Lung (tissue), 17 donors: ENCODE measurements at places on chromosomes 12 and 14. TPM values are rescaled to one million over a fixed set of nuclear protein-coding genes. Genes with fewer than 3 reads are reported as not detected.

DNA sequence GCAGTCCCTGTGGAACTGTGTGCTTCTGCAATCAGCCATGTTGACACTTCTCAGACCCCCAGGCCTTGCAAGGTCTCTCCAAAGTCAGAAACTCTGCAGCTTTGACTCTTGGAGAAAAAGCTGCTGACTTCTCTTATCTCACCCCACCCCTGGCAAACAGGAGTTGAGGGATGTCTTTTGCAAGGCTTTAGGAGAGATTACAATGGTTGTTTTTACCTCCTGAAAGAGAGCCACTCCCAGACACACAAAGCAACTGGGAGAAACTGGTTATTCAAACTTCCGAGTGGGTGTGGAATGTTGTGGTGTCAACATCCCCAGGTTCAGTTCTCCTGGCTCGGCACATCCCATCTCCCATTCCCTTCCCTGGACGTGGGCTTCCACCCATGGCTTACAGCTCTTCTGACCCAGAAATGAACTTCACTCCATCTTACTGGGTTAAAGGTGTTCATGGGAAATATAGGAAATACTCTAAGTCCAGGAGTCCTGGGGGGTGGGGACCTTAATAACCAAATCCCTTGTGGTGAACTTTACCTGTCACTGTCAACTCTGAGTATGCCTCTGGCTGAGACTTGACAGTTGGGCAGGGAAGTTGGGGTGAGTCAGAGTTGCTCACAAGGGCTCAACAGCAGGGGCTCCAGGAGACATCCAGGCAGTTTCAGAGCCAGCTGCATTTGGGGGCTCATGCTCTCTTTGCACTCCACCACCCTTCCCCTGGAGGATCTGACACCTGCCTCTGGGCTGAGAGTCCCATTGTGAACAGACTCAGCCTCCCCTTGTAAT is 41.9 kb downstream of the CCDC177 start:
- DNase-seq: no peak

GRCh38 chr14:102824832-102825231 is 47.6 kb downstream of the TRAF3 start:
- DNase-seq: no peak

DNA sequence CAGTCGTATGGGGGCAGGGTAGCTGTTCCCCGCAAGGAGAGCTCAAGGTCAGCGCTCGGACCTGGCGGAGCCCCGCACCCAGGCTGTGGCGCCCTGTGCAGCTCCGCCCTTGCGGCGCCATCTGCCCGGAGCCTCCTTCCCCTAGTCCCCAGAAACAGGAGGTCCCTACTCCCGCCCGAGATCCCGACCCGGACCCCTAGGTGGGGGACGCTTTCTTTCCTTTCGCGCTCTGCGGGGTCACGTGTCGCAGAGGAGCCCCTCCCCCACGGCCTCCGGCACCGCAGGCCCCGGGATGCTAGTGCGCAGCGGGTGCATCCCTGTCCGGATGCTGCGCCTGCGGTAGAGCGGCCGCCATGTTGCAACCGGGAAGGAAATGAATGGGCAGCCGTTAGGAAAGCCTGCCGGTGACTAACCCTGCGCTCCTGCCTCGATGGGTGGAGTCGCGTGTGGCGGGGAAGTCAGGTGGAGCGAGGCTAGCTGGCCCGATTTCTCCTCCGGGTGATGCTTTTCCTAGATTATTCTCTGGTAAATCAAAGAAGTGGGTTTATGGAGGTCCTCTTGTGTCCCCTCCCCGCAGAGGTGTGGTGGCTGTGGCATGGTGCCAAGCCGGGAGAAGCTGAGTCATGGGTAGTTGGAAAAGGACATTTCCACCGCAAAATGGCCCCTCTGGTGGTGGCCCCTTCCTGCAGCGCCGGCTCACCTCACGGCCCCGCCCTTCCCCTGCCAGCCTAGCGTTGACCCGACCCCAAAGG is 804 bp downstream of the GAPDH start:
- DNase-seq: peak; percentile 62

- peak; percentile 68 for DNase-seq
Measured at GRCh38 chr14:21191809-21192446, 36.1 kb upstream of the OR5AU1 start.

DNA sequence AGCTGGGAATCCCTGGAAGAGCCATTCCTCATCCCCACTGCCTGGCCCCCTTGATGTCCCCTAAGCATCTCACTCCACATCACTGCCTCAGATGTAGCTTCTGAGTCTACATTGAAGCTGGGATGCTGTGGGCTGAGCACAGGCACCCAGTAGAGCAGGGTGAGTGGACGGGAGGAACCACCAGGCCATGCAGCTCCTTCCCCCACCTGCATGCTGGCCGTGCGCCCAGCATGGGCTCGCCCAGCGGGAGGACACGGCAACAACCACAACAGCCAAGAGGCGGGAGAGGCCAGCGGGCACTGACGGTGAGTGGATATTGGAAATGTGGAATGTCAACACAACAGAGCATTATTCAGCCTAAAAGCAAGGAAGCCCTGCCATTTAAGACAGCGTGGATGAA is 310.9 kb downstream of the ADGRD1 start:
- DNase-seq: peak; percentile 13

DNA sequence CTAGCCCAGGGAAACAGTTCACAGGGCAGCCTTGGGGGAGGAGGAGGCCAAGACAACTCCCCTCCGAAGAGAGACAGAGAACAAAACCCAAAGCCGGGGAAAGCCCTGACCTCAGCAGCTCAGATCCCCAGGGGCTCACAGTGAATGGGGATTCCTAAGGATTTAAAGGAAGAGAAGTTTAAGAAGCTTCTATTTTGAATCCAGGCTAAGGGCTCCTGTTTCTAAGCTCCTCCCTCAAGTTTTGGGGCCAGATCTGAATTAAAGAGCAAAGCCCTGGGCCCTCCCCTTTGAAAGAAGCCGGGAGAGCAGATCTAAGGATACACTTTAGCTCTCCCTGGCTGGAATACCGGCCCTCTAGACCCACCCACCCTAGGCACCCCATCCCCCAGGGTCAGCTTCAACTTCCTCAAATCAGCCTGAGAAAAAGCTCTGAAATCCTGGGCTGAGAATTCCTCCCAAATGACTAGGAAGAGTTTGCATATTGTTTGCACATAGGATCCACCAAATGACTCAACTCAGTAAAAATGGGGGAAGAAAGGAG is 3.9 kb downstream of the KDM2B start:
- peak; percentile 65 for DNase-seq

DNA sequence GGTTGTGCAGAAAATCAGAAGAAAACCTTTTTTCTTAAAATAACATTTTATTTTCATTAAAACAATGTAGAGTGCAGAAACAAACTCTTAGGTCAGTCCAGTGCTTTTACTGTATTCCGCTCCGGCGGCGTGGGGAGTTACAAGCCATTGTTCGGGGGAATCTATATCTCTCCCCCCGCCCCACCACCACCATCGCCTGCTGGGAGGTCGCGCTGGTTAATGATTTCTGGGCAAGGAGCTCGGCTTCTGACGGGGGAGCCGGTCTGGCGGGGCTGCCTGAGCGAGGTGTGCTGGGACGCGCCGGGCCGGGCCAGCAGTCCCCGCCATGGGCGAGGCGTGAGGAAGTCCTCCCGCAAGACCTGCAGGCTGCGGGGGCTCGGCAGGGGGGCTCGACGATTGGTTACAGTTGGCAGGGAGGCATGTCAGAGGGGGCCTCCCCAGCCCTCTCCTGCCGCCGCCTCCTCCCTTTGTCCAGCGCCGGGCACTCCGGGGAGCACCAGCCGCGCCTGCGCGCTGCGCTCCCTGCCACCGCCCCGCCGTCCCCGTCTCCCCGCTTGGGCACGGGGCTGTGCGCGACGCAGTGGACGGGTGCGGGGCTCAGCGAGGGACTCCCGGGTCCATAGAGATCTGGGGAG is 1.0 kb upstream of the DUSP6 start:
- peak; percentile 94 for DNase-seq

- DNase-seq: no peak
Measured at GRCh38 chr14:55448141-55448614, 7.8 kb upstream of the TBPL2 start.

- DNase-seq: no peak
Measured at GRCh38 chr14:36818246-36818645, 156.6 kb downstream of the PAX9 start.

DNA sequence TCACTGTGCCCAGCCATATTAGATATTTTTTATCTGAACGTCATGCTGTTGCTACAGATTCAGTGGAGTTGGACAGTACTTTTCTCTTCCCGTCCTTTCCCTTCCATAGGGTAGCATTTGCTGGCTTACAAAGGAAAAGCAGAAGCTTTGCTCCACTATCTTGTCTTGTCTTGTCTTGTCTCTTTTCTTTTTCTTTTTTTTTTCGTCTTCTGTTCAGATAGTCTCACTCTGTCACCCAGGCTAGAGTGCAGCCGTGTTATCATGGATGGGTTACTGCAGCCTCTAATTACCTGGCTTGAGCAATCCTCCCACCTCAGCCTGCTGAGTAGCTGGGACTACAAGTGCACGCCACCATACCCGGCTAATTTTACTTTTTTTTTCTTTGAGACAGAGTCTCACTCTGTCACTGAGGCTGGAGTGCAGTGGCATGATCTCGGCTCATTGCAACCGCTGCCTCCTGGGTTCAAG is 21.1 kb downstream of the OR10G3 start:
- DNase-seq: no peak

DNA sequence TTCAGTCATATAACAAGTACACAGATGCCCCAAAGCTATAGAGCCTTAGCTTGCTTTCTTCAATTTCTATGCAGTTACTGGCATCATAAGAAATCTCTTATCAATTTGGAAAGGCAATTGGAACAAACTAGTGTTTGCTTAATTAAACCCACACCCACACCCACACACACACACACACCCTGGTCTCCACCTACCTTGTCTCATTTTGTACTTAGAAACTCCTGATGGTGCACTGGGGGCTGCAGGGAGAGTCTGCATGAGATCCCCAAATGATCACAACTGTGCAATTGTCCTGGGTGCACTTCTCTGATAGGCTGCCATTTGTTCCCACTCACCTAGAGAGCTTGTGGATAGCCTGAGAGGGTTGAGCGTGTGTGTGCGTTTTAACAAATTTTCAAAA is 40.5 kb upstream of the PTCSC3 start:
- no peak for DNase-seq

The FOXG1 gene
- 0.06 TPM for total RNA-seq

DNA sequence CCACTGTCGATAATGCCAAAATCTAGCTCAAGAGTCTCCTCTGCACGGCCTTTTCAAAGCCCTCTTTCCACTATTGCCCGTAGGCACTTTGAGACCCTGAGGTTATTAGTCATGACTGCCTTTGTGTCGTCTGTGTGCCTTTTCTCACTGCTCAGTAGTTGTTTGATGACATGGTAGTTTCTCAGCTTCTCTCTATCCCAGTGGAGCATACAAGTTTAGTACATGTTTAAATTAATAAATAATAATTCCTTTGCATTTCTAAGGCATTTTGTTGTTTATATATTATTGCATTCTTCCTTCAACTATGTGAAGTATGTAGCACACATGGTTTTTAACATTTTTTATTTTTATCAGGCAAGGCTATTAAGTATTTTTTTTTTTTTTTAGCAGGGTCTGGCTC is 458.1 kb downstream of the PCNX1 start:
- DNase-seq: no peak

The SYNDIG1L gene
- total RNA-seq: 0.74 TPM

The NEUROD4 gene
- not detected for total RNA-seq
